ENCODE measurements at places on chromosomes 3 and 15.

GRCh38 chr3:5494905-5495519 is 307.5 kb downstream of the EDEM1 start:
- DNase-seq: no peak

GRCh38 chr15:37143351-37143750 is 43.0 kb upstream of the MEIS2 start:
- no peak for DNase-seq

DNA sequence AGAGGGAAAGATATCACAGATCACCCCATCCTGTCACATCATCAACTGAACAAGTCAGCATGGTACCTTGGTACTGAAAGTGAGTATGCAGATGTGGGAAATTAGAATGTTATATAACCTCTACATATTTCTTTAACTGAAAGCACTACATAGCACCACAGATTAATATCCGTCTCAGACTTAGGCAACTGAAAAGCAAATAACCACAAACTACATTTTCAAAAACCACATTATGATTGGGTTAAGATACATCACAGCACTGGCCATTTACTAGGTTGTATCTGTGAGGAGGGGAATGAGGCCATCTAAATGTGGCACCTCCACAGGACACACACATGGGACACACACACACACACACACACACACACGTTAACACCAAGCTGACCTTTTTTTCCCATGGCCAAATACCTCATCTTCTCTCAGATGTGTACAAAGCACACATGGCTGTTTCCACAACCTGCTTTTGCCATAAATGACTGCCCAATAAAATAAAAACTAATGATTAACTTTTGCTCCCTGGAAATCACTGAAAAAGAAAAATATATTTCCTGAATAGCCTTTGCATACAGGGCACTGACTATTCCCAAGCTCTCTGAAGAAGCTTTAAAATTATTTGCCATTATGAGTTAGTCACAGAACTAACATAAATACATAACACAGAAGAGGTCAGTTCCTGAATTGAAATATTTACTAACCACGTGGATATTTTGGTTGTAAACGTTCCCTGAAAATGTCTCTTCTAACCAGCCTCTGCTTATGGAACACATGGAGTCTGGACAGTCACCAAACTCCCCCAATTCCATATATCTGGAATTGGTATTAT is 60.1 kb downstream of the SUMF1 start:
- DNase-seq: no peak

DNA sequence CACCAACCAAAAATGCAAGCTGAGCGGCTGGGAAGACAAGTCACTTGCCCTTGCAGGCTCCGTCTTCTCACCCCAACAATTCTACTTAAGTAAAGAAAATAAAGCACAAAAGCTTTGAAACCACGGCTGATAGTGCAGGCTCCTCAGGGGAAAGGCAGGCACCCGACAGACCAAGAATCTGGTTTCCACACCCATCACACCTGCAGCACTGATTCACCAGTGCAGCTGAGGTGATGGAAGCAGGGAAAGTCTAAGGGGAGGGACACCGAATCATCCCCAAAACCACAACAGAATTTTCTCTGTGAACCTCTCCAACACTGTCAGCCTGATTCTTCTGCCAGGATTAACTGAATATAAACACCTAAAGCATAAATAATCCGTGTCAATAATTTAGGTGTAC is 62.0 kb upstream of the NSMCE3 start:
- no peak for DNase-seq

Data from stimulated activated CD8-positive, alpha-beta memory T cell treated with anti-CD3 and anti-CD28 coated beads, Interleukin-7, amount 100 ng/mL, for 4 hours (primary cell).